M059J (cell line): ENCODE measurements at places on chromosomes 13 and 19.

DNA sequence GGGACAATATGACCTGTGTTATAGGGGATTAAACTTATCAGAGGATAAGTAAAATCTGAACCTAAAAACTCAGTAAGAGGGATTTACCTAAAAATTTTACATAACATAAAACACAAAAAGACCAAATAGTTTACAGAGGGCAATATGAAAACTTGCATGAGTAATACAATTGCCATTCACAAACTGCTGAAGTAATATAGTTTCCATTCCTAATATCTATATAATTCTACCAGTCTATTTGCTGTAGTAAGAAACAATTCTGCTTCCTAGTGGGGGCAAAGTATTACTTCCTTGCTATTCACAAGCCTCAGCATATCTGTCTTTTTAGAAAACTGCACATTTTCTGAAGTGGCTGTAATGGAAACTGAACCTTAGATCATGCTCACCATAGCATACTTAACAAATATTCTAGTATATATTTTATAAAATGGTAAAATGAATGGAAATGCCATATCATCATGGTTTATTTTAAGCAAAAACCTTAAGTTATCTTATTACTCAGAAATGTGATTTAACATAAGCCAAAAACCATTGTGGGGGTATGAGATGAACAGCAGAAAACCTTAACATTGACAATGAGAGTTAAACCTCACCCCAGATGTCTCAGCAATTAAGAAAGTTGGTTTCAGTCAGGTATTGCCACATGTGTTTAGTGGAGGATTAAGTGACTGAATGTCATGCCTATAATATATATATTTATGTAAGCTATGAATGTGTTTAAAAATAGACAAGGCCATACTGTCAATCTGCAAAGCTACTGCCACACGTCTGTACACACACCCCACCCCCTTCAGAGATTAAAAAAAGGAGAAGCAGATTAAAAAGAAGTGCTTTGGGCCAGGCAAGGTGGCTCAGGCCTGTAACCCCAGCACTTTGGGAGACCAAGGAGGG lies 136.8 kb downstream of the MIPEP start:
- DNase-seq = no peak

DNA sequence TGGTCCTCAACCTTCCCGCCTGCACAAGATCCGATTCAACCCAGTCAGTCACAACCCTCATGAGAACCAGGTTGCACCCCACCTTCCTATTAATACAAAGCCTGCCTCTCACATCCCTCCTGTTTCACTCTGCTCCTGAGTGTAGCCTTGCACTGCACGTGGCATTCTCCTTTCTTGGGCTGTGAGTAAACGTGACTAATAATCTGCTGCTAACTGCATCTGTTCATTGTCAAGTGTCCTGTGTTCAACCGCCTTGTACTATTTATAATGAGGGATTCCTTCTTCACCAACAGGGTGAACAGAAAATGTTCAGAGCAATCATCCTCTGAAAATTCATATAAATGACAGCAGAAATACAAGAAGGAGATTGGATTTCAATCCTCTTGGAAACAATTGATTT lies 1608.2 kb downstream of the SLITRK5 start:
- no peak for DNase-seq

DNA sequence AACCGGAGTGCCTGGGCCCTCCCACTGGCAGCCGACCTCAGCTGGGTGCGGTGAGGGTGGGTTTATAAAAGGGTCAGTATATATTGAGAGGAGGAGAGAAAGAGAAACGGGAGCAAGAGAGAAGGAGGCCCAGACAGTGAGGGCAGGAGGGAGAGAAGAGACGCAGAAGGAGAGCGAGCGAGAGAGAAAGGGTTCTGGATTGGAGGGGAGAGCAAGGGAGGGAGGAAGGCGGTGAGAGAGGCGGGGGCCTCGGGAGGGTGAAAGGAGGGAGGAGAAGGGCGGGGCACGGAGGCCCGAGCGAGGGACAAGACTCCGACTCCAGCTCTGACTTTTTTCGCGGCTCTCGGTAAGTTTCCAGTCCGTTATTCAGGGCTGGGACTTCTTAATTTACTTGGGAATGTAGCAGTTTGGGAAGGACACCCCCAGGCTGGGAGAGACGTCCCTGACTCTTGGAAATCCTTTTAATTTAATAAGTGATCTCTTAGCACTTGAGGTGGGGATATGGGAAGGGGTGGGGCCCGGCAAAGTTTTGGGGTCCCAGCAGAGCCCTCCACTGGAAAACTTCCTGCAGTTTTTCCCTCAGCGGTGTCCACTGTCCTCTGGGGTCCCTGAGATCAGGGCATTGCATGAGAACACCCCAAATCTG lies at the start of gene EMP3:
TSS of gene EMP3 (plus strand) at position 288 of the 646 bp plus-strand sequence. CDS start 1,293 bp downstream, outside the sequence.
- peak; percentile 93 for DNase-seq

GRCh38 chr13:25214491-25215252 lies 42.6 kb upstream of the AMER2 start:
- peak; percentile 48 for DNase-seq

DNA sequence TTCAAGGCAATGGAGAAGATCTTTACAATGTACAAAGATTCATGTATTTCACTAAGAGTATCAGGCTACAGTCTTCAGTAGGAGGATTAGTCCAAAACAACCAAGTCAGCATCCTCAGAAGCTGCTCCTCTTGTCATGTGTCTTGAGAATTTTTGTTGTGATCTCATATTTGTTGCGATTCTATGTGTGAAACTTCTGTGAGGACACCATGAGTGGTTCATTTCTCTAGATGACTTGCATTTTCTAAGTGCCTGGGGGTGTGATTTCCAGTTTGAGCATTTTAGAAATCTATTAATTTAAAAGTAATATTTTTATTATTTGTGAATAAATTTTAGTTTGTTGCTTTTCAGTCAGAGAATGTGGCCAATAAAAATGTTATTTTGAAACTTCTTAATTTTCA lies 94.5 kb downstream of the RAP2A start:
- DNase-seq = no peak

DNA sequence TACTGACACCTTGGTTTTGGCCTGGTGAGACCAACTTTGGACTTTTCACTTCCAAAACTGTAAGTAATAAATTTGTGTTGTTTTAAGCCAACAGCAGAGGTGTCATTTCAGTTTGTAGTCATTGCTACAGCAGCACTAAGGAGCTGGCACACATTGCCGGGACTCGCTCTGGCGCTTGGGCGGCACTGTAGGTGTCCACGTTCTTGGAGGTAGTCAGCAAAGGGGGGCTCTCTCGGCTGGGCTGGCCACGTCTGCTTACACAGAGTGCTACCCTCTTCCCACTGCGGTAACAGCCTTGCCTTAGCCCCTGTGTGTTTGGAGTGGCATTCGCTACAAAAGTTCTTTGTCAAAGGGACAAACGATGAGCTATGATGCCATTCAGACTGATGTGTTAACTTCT lies 44.7 kb downstream of the HTR2A start:
- no peak for DNase-seq

DNA sequence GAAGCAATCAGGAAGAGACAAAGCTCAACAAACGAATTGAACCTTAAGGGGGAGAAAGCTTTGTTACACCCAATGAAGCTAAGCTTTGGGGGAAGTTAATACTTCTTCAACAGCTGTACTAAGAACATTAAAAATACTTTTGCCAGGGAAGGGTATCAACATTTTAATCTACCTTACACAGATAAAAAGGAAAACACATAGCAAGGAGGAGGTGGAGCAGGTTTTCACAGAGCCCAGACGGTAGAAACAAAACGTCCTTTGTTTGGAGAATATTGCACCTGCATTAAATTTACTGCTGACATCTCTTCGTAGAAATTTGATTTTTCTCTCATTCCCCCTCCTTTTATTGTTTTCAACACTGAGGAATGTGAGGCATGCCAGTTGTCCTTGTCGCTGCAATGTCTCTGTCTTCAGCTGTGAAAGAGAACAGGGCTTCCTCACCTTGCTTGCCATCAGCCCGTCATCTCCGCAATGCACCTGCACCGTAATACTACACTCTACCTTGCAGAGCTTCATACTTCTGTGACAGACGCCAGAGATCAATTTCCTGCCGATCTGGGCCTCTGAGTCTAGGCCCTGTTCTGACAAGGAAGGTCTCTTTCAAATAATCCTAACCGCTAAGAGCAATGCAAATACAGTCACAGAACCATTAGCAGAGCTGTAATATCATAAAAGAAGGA lies 270.8 kb downstream of the SPRY2 start:
- DNase-seq = no peak

DNA sequence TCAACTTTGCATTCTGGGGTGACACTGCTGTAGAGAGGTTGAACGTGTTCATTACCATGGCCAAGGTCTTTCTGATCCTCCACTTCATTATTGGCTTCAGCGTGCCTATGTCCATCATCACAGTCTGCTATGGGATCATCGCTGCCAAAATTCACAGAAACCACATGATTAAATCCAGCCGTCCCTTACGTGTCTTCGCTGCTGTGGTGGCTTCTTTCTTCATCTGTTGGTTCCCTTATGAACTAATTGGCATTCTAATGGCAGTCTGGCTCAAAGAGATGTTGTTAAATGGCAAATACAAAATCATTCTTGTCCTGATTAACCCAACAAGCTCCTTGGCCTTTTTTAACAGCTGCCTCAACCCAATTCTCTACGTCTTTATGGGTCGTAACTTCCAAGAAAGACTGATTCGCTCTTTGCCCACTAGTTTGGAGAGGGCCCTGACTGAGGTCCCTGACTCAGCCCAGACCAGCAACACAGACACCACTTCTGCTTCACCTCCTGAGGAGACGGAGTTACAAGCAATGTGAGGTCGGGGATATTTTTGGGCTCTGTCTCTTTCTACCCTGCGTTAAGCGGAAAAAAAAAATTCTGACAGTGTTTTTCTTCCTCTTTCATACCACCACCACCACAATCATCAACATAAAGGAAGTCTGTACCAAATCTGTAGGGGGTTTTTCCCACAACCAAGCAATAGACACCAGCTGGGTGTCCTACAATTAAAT lies 29.5 kb downstream of the FPR3 start:
- DNase-seq = no peak

DNA sequence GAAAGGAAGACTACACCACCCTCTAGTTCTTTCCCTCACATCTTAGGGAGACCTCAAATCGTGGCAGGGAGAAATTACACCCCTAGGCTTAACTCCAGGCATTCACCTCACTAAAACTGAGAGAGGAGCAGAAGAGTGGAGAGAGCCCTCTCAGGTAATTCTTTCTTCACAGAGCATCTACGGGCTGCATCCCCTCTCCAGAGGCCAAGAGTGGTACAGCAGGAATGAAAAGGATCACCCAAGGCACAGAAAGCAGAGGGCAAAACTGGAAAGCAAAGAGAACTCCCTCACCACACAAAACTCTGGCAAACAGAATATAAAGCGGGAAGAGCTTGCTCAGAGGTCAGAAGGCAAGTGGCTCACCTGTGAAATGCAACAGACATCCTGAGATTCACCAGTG lies 661.2 kb downstream of the TBC1D4 start:
- no peak for DNase-seq

GRCh38 chr19:19533841-19534240 lies 4.2 kb upstream of the CILP2 start:
- DNase-seq = no peak

- DNase-seq = no peak
These were observed 148.7 kb downstream of the FOXO1 start for GRCh38 chr13:40517486-40518480.

GRCh38 chr19:38606131-38606530 lies 11.6 kb downstream of the MAP4K1 start:
- no peak for DNase-seq

- DNase-seq = peak; percentile 41
These were observed 8.2 kb downstream of the CAPN12 start for GRCh38 chr19:38736036-38736412.

- DNase-seq = peak; percentile 3
These were observed 88.4 kb downstream of the RXFP2 start for GRCh38 chr13:31827707-31828106.

- DNase-seq = peak; percentile 35
These were observed 16.4 kb downstream of the SIX5 start for GRCh38 chr19:45752639-45753038.

DNA sequence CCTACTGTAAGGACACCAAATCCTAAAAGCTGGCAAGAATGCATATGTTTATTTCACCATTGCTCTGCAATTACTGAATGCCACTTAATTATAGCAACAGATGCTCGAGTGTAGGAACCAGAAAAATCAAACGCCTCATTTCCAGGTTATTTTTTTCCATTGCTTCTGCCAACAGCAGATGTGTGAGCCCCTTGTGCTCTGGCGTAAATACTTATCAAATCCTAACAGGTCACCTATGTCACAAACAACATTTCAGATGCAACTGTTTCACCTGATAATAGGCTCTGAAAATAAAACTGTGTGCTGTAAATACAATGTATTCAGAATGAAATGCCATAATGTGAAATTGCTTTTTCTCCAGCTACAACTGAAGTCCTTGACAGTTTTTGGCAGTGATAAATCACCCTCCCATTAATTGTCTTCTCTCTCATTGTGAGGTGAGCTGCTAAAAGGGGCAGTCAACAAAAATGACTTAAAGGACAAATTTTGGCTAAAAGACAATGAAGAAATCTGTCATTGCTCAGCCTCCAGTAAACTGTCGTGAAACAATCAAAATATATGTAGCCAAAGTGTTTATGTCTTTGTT lies 344.0 kb downstream of the DACH1 start:
- DNase-seq = no peak

- DNase-seq = no peak
These were observed 30.2 kb downstream of the GARRE1 start for GRCh38 chr19:34284505-34284904.

DNA sequence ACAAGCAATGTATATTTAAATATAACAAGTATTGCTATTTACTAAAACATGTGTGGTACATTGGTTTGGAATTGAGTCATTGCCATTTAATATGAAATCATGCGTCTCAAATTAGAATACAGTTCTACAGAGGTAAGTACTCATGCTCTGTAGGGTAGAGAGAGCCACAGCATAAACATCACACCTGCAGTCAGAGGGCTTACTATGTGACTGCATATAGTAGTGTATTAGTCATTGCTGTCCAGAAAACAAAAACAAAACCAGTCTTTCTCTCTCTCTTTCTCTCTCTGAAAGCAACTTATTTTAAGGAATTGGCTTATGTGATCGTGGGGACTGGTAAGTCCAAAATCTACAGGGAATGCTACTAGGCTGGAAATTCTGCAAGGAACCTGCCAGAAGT lies 370.3 kb downstream of the GPC5 start:
- DNase-seq = no peak

DNA sequence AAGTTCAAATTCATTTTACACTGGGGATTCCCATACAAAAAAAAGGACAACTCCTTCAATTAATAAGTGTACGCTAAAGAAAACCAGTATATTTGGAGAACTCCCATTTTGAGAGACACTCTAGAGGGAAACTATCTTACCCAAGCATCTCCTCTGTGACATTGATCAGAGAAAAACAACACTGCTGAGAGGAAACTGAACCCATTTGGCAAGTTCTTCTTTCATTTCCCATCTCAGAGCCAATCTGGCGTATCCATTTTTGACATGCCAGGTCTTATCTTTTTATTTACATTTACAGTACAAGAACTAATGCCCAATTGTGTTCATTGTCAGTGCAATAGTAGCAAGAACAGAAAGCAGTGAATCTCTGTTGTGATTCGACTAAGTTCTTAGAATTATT lies 30.1 kb downstream of the LIG4 start:
- no peak for DNase-seq
